ENCODE measurements at places on chromosomes 1 and 21. TPM values are rescaled to one million over a fixed set of nuclear protein-coding genes. Genes with fewer than 3 reads are reported as not detected.

TNFRSF1B gene
- total RNA-seq = 1.6 TPM

DISP3 gene
- total RNA-seq = not detected

NEGR1 gene
- total RNA-seq = 14.9 TPM

ITLN2 gene
- not detected for total RNA-seq

SLC1A7 gene
- total RNA-seq = not detected
